Stimulated activated CD4-positive, alpha-beta T cell treated with anti-CD3 and anti-CD28 coated beads, Interleukin-15, amount 100 ng/mL, for 1 hour (primary cell): ENCODE measurements at places on chromosomes 3 and 15.

GRCh38 chr15:57196865-57197264, 179.4 kb upstream of the CGNL1 start:
- DNase-seq: no peak

DNA sequence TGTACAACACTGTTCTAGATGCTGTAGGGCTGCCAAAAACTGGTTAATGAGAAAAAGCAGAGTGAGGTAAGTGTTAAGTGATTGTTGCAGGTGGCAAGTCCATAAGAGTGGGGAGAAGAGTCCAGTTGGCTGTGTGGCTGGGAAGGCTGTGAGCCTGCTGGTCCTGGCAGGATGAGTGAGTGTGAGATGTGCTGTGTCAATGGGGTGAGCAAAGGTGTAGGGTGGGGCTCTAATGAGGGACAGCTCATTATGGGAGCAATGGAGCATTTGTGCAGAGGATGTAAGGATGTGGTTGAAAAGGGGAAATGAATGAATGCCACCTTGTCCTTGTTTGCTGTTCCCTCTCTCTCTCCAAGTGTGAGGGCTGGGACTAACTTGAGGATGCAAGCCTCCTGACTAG, 145.3 kb upstream of the ROPN1 start:
- no peak for DNase-seq

GRCh38 chr3:5874931-5875341, 687.4 kb downstream of the EDEM1 start:
- no peak for DNase-seq

GRCh38 chr3:125958511-125959316, 10.3 kb upstream of the ROPN1B start:
- DNase-seq: no peak

DNA sequence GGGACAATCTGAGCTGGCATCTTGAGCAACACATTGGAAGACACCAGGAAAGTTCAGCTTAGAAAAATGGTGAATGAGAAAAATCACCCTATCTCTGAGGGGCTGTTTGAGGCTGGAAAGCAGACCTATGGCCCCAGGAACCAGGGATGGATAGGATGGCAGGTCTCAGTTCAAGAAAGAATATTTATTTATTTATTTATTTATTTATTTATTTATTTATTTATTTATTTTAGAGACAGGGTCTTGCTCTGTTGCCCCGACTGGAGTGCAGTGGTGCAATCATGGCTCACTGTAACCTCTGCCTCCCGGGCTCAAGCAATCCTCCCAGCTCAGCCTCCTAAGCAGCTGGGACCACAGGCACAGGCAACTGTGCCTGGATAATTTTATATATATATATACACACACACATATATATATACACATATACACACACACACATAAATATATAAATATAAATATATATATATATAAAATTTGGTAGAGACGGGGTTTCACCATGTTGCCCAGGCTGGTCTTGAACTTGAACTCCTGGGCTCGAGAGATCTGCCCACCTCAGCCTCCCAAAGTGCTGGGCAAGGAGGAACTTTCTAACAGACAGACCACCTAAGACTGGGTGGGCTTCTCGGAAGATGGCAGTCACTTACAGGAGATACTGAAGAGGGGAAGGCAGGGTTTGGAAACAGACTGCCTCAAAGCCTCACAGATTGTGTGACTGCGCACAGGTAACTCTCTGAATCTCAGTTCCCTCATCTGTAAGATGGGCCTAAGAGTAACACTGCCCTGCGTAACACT, 29.7 kb downstream of the CCDC13 start:
- DNase-seq: no peak

- no peak for DNase-seq
Measured at GRCh38 chr3:10173095-10173925, 8.6 kb downstream of the IRAK2 start.

- DNase-seq: no peak
Measured at GRCh38 chr3:50539356-50540286, 27.9 kb downstream of the C3orf18 start.

DNA sequence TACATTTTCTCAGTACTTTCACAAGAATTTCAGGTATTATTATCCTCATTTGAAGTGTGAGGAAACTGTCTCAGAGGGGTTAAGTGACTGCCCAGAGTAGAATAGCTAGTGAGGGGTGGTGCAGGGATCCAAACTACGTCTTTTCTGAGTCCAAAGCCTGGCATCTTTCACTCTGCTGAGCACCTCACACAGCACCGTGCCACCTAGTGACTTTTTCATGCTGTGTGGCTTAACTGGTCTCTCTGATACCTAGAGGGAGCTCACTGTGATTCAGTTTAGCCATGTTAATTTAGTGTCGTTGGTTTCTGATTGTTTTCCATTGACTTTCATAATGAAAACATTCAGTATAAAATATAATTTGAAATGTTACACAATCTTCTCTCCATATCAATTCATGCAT, 91.4 kb upstream of the NLGN1 start:
- no peak for DNase-seq

DNA sequence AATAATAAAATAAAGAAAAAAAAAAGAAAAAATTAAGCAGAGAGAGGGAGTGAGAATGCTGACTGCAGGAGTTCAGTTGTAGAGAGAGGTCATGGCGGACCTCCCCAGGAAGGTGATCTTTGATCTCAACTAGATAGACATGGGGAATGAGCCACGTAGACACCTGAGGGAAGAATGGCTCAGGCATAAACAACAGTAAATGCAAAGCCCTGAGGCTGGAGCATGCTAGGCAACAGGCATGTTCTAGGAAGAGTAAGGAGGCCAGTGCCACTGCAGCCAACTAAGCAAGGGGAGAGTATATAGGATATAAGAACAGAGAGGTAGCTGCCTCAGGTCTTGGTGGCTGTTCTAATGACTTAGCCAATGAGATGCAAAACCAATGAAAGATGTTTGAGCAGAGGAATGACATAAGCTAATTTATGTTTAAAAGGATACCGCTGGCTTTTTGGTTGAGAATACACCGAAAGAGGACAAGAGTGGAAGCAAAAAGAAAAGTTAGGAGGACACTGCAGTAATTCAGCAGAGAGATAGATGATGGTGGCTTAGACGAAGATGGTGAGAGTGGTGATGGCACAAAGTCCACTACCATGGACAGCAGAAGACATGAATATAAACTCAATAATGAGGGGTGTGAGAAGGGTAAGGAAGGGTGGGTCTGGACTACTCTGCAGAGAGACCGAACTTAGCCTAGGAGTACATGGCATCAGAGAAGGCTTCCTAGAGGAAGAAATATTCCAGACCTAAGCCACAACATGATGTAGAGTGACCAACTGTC, 174.6 kb downstream of the P3H2 start:
- no peak for DNase-seq

DNA sequence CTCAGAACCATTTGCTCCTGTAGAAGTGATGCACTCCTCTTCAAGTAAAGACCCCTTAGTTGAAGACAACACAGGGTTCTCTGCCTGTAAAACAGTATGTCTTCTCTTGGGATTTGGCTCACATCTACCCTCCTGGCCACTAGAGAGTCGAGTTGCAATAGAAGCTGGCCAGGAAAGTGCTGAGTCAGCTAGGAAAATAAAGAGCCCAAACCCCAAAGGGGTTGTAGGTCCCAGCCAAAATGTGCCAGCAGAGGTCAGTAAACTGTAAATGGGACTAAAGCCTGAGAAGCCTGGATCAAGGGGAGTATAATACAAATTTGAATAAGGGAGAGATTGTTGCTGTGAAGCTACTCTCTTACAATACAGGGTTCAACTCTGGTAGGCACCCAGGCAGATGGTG, 37.2 kb upstream of the THBS1 start:
- DNase-seq: no peak

- DNase-seq: no peak
Measured at GRCh38 chr15:63509056-63509954, 4.9 kb downstream of the USP3 start.

- no peak for DNase-seq
Measured at GRCh38 chr3:16441371-16441875, 72.1 kb downstream of the RFTN1 start.

- no peak for DNase-seq
Measured at GRCh38 chr3:169886671-169887070, 16.9 kb upstream of the LRRC31 start.

DNA sequence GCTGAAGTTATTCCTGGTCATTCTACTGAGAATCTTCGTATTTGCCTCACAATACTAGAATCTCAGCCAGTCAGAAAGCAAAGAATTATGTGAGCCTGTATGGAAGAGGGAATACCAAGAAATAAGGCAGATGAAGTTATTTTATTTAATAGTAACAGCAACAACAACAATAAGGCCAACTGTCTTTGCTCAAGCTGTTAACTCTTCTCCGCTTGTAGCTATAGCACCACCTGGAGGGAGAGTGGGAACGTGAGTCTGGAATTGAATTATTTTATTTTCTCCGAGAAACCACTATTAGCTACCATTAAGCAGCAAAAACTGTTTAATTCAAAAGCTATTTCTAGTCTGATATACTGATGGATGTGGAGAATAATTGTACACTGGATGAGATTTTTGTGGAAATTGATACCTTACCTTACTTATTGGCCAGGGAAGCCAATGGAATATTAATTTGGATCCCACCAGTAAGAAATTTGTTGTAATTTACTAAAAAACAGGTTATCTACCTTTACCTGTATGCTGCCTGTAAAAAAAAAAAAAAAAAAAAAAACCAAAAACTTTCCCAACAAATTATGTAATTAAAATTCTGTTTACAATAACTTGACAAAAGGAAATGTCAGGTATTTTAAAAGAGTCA, 50.1 kb downstream of the CALML4 start:
- no peak for DNase-seq

- DNase-seq: no peak
Measured at GRCh38 chr15:98796685-98797357, 148.5 kb downstream of the IGF1R start.

DNA sequence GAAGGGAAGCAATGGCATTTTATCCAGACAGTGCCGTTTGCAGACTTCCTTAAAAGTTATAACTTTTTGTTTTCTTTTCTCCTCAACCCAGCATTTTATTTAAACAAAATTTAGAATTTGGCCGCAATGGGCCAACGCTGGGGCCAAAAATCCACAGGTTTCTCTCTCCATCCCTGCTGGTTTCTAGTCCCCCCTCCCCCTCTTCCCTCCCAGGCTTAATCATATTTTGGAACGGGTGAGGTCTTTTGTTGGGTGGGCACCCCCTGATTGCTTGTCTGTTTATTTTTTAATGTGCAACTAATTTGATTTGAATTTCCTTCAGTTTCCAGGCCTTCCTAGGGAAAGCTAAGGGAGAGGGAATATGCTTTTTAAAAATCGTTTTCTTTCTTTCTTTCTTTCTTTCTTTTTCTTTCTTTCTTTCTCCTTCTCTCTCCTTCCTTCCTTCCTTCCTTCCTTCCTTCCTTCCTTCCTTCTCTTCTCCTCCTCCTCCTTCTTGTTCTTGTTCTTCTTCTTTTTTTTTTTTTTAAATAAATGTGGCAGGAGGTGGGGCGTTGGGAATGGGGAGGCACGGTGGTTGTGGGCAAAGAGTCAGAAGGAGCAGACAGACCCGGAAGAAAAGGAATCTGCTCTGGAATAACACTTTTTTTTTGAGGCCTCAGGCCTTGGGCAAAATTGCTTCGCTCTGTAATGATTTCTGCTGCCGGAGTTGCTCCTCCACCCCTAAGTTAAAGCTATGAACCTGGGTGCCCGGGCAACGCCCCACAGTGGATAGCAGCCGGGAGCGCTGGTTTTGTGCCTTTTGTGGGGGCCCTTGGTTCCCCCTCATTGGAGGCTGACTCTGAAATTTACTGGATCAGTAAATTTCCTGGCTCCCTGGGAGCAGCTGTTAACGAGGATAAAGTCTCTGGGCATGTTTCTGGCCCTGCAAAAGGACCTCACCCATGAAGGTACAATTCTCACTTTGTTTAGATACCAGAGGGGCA, 1.9 kb downstream of the FNDC3B start:
- no peak for DNase-seq

DNA sequence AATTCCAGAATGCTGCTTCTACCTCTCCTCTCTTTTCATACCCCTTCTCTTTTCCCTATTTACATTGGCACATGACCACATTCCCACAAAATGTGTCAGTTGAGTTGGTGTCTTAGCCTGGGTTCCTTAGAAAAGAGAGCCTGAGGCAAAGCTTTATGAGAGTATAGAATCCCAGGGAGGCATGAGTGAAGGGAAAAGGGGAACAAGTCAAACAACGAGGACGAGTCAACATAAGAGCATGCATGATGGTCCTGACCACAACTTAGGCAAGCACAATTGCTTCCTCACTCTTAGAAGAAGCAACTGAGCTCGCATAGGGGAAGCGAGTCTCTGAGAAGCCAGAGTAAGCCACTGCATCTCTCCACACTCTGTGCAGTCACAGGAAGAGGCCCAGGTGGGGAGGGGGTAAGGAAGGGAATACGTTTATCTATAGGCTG, 15.4 kb upstream of the ZNF774 start:
- no peak for DNase-seq

- DNase-seq: no peak
Measured at GRCh38 chr3:106030627-106030963, 161.8 kb upstream of the CBLB start.

DNA sequence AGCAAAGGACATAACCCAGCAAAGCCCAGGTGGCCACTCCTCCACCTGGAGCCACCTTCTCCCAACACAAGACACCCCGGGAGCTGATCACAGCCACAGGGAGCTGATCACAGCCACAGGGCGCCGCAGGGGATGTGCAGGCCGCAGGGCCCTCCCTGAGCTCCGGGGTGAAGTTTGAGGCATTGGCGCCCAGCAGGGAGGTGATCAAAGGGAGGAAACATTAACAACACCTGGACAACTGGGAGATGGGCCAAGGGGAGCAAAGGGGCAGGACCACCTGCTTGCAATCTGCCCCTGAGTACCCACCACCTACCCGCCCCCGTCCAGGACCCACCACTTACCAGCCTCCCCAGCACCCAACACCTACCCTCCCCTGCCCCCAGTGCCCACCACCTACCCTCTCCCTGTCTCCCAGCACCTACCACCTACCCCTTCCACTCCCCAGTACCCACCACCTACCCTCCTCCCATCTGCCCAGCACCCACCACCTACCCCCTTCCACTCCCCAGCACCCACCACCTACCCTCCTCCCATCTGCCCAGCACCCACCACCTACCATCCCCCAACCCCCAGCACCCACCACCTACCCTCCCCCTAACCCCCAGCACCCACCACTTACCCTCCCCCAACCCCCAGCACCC, 2.4 kb downstream of the UROC1 start:
- DNase-seq: no peak

DNA sequence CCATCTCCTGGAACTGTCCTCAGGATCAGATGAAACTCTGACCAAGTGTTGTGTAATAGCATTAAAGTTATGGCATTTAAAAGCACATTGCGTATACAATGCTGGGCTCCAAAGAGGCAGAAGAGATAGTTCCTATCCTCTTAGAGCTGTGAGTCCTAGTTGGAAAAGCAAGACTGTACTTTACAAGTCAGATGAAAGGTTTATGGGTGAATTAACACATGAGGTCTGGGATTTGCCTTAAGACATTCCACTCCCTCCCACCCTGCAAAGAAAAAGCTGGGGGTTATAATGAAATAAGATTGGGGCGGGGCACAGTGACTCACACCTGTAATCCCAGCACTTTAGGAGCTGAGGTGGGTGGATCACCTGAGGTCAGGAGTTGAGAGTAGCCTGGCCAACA, 35.6 kb downstream of the SNAPC5 start:
- no peak for DNase-seq

DNA sequence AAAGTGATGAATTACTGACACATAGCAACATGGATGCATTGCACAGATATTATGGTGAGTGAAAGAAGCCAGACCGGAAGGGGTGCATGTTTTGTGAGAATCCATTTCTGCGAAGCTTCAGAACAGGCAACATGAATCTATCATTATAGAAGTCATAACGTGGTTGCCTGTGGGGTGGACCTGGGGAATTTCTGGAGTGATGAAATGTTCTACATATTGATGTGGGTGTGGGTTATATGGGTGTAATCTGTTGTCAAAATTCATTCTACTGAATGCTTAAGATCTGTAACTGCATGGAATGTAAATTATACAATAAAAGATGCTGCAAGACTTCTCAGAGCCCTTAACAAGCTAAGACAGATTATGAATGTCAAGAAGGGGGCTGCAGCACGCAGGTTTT, 25.2 kb upstream of the TSPAN3 start:
- no peak for DNase-seq
